Bladder microvascular endothelial cell (primary cell): ENCODE measurements at places on chromosomes 7 and 10. TPM values are rescaled to one million over a fixed set of nuclear protein-coding genes. Genes with fewer than 3 reads are reported as not detected.

Gene CARD11
- 0.32 and 6.5 TPM in 2 replicates for total RNA-seq

Gene IRF5
- under 0.01 and 0.19 TPM in 2 replicates for total RNA-seq

Gene ZNF783
- total RNA-seq, result 3.9 and 6.8 TPM in 2 replicates

Gene CLDN15
- total RNA-seq, result 1.8 and 4.5 TPM in 2 replicates

Gene TMEM270
- total RNA-seq, result 0.13 TPM in 1 of 2 replicates, not detected in the other

Gene CLCN1
- not detected in 2 replicates for total RNA-seq
